Activated CD4-positive, alpha-beta T cell treated with anti-CD3 and anti-CD28 coated beads for 4 hours (primary cell): ENCODE measurements at places on chromosomes 2 and 18.

DNA sequence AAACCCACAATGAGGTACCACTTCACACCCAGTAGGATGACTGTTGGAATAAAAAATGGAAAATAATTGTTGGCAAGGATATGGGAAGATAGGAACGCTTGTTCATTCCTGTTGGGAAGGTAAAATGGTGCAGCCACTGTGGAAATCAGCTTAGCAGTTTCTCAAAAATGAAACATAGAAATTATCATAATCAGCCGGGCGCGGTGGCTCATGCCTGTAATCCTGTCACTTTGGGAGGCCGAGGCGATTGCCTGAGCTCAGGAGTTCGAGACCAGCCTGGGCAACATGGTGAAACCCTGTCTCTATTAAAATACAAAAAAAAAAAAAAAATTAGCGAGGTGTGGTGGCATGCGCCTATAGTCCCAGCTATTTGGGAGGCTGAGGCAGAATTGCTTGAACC lies 23.4 kb downstream of the AMER3 start:
- no peak for DNase-seq

GRCh38 chr2:154697418-154698252 lies 860 bp upstream of the KCNJ3 start:
- DNase-seq = no peak

DNA sequence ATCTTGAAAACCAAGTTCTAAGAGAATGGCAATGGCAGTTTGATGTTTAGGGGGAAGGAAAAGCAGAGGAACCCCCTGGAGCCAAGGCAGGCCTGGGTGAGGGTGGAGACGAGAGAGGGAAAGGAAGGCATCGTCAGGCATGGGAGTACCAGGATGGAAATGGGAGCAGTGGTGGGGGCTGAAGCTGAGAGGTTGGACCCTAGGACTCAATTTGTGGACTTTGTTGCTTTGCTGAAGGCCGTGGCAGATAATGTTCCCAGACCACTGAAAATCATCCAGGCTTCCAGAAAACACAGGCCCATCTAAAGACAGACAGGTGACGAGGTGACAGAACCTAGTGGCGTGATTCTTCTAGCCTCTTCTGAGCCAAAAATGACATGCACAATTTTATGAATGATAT lies 4.9 kb downstream of the NPAS2 start:
- DNase-seq = no peak

DNA sequence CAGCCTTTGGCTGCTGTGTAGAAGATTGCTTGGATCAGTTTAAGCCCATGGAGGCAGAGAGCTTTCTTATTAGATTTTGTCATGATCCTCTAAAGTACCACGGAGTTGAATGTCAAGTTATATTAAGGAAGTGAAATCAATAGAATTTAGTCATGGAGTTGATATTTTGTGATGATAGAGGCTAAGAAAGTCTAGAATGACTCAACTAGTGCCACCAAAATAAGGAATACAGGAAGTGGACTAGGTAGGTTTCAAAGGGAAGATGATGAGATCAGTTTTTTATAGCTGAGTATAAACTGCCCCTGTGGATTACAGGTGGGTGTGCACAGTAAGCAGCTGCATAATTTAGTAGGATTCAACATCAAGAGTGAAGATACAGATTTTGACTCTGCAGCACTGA lies 25.2 kb downstream of the FBXO36 start:
- no peak for DNase-seq

DNA sequence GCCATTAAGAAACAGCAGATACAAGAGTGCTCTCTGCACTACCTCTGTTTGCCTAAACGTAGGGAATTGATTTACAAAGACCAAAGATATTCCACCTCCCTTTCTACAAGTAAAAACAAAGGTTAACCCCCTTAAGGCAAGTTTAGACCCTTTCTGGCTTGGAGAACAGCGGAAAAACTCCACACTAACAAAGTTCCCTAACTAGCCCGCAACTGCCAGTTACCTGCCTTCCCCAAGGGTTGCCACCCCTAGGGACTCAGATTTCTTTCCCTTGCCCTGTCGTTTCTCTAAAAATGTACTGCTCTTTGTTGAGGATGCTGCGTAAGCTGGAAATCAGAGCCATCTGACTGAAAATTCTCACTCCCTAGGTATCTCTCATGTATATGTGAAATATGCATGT lies 627.5 kb upstream of the SOX11 start:
- no peak for DNase-seq

DNA sequence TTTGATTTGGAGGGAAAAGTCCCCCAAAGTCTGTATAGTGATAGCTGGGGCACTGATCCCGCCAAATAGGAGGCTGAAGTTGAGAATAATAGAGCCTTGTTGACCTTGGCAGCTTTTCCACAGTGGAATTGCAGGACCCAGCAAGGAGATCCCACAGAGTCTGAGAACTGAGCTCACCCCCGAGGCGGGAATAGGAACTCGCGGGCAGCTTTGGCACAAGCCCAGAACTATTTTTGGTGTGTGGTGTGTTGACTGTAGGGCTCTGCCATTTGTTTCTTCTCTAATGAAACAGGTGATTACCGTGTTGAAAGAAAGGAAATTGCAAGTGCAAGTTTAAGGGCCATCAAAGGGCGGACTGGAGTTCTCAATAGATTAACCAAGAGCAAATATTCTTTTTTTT lies 34.0 kb downstream of the SH3RF3 start:
- DNase-seq = no peak

DNA sequence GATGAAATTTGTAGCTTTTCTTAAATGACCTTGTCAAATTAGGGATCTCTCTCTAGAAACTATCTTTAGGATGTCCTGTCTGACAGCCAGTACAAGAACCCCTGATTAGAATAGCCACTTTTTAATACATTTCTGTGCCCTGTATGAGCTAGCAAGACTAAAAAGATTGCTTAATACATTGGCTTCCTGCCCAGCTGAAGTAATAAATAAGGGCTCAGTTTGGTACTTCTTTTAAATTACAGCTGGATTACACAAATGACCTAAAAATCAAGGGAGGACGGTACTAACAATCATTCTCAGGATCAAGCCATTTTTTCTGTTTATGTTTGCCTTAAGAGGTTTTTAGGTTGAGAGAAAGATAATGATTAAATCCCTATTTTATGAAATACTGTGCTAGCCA lies 11.6 kb upstream of the OLA1 start:
- DNase-seq = no peak

DNA sequence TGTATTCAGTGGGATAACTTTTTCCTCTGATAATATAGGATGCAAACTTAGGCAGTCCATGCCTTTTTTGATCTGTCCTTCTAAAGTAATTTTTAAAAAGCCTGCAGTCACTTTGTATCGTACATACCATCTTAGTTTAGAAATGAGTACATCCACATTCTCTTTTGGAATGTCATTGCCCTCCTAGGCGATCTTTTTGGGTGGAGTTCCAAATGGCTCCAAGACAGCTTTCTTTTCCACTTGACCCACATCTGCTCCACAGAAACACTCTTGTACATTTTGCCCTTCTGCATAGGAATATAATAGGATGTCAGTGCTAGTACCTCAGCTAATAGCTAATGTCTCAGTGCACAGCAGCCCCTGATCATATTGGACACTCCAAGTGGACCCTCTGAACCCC lies 21.8 kb upstream of the HTR2B start:
- DNase-seq = no peak

- DNase-seq = no peak
Measured at GRCh38 chr2:172617115-172617514, 61.2 kb downstream of the PDK1 start.

DNA sequence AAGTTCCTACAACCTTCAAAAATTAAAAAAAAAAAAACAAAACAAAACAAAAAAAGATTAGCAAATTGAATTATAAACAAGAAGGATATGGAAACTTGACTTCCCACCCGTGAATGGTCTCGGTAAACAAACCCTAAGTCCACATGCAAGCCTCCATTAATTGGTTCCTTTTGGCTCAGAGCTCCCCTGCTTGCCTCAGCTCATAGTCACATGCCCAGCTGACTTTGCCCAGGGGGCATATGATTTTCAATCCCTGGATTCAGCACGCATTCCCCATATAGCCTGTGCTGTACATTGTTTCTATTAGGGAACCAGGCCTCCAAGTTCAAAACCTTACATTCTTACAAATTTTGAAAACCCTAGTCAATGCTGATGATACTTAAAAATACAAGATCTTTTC lies 95.0 kb downstream of the PID1 start:
- DNase-seq = no peak

DNA sequence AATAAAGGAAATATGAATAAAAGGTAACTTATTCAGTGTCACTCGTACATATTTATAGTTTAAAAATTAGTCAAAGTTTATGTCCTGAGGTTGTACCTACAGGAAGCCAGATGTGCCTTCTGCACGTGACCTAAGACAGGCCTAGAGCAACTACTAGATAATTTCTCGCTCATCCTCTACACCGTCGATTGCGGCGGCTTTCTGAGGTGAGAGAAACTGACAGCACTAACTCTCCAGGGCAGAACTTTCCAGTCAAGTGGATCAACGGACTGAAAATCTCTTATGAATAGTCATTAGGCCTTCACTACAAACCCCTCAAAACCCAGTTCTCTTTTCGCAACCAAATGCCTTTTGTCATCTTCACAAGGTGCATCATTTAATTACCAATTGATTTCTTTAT lies 54.2 kb downstream of the ZEB2 start:
- DNase-seq = no peak

GRCh38 chr2:15633043-15633970 lies 41.6 kb downstream of the DDX1 start:
- no peak for DNase-seq

- DNase-seq = no peak
Measured at GRCh38 chr2:134675314-134675713, 43.5 kb downstream of the TMEM163 start.

DNA sequence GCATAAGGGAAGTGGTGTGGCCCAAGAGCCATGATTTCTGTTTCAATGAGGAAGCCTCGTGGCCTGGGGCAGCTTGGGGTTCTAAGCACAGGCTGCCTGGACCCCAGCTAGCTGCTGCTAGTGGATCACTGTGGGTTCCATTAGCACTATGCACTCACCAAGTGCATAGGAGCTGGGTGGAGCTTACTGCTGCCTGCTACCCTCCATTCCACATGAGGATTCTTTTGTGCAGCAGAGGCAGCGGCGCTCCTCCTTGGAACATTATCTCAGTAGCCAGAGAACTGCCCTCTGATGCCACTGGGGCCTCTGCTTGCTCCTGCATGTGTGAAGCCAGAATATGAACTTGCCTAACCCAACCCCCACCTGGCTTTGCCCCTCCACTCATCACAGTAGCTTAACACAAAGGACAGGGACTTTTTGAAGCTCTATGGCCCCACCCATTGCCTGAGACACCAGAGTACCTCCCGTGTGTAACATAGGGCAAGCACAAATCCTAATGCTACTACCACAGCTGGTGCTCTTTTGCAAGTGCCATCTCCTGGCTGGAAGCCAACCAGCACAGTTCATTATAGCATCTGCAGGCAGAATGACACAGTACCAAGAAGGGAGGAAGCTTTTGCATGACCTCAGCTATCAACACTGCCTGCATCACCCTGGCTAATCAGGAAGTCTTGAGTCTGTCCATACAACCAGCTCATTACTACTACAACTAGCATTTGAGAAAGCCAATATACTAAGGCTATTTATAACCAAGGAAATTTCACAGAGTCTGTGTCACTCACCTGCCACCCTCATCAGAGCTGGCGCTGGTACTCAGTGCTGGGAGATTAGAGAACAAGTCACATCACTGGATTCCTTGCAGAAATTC lies 297.0 kb upstream of the GULP1 start:
- DNase-seq = no peak

- no peak for DNase-seq
Measured at GRCh38 chr2:44470151-44470550, 108.4 kb downstream of the CAMKMT start.

- DNase-seq = no peak
Measured at GRCh38 chr2:114049826-114050225, 159.9 kb downstream of the ACTR3 start.

GRCh38 chr2:148876202-148876594 lies 1.2 kb downstream of the KIF5C start:
- DNase-seq = peak; percentile 20

- no peak for DNase-seq
Measured at GRCh38 chr18:50775207-50775606, 44.6 kb downstream of the MRO start.

- no peak for DNase-seq
Measured at GRCh38 chr2:237873421-237873831, 14.0 kb downstream of the RAMP1 start.

- no peak for DNase-seq
Measured at GRCh38 chr2:192073878-192074277, 120.9 kb downstream of the TMEFF2 start.

- no peak for DNase-seq
Measured at GRCh38 chr2:42443718-42444399, 49.9 kb downstream of the KCNG3 start.

DNA sequence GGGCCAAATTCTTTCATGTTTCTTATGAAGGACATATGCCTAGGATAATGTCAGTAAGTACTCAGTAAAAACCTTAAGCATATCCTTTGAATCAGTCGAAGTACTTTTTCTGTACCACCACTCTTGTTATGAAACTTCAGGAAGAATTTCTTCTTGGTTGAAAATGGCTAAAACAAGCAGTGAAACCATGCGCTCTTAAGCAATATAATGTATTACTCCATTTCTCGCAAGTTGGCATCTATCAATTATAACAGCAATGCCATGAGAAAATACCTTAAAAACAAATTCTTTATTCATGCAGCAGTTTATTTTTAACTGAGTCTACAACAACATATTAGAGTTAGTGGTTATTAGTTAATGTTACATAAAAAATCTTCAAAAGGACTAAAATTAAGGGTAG lies 41.0 kb downstream of the SLC66A3 start:
- no peak for DNase-seq

GRCh38 chr2:196077821-196078220 lies 9.2 kb upstream of the DNAH7 start:
- DNase-seq = no peak

DNA sequence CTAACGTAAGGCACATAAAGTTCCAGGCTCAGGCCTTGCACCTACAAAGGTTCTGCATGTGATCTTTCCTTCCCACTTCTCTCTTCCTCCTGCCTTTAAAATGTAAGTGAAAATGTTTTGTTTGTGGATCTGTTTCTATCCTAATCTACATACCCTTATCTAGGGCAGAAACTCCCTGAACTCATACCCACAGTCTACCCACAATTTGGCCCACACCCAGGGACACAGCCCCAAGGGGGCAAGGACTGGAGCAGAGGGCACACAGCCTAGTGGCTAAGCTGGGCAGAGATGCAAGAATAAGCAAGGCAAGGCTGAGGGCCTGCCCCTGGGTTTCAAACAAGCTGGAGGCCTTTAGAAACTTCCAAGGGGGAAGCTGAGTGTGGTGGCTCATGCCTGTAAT lies 71.0 kb downstream of the HS1BP3 start:
- DNase-seq = no peak

DNA sequence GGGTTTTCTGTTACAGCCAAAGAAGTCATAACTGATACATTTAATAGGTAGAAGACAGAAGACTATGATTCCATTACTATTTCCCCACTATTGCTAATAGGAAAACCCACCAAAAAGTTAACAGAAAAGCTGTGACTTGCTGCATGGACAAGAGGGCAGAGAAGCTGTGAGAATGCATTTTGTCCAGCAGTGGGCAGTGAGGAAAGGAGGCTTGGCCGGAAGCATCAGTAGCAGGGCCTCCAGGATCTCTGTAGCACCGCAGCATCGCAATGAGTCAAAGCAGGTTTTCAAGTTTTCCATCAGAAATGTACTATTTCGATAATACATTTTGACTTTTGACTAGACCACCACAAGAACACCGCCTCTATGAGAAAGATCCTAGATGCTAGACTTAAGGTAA lies 24.9 kb downstream of the MYO5B start:
- no peak for DNase-seq
